ENCODE measurements at places on chromosomes 1 and 21.

GRCh38 chr1:71836904-71837303, 445.4 kb downstream of the NEGR1 start:
- no peak for DNase-seq

- DNase-seq, result no peak
Measured at GRCh38 chr21:35336534-35336933, 287.4 kb upstream of the RUNX1 start.

- DNase-seq, result no peak
Measured at GRCh38 chr1:224343679-224344078, 13.0 kb upstream of the CNIH4 start.

- DNase-seq, result no peak
Measured at GRCh38 chr1:112826217-112826944, 111.2 kb upstream of the PPM1J start.

GRCh38 chr1:59223989-59224634, 72.8 kb upstream of the FGGY start:
- DNase-seq, result no peak

- peak; percentile 85 for DNase-seq
Measured at GRCh38 chr1:154474802-154475201, 27.2 kb upstream of the TDRD10 start.

- no peak for DNase-seq
Measured at GRCh38 chr1:197422993-197423392, 154.9 kb downstream of the CRB1 start.

GRCh38 chr1:213269829-213270228, 218.8 kb downstream of the RPS6KC1 start:
- no peak for DNase-seq
